ENCODE measurements at places on chromosomes 13 and 19.

DNA sequence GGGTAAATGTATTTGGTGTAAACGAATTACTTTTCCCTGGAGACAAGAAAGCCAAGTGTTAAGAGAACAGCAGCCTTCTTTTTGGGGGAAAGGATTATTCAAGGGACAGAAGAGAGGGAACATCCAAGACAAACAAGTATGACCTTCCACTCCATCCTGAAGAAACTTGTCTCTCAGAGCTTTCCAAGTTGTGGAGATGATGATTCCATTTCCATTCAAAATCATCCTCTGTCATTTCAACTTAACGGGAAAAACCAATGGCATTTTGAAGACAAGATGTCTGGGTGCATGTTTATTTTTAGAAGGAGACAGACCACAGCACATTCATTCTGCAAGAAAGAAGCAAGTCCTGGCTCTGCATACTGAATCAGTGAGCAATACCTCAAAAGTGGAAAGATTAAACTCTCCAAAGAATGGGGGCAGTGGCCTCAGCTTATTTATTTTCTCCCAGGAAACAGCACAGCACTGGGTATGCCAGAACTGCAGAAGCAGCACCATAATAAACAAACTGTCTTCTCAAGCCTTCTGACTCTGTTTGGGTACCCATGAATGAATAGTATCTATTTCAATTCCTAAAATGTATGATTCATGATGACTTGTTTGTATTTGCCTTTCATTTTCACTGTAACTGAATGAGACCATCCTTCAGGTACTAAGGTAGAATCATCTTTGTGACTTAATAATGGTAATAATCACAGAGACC, 541.0 kb downstream of the RFC3 start:
- peak; percentile 85 for DNase-seq

DNA sequence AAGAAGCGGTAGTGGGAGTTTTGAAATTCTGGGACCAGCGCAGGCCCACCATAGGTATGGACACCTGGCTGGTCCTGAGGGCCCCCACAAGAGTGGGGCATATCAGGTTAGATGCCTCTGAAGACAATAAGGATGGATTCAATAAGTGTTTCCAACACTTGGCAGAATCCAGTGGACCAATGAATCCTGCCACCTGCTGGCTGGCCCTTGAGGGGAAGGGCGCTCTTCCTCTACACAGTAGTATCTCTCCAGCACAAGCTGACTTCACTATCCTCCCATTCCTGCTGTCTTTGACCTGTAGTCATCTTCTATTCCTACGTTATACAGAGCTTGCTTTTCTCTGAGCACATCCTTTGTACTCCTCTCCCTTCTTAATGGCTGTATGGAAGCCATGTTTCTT, 199.7 kb upstream of the TSHZ3 start:
- peak; percentile 2 for DNase-seq

DNA sequence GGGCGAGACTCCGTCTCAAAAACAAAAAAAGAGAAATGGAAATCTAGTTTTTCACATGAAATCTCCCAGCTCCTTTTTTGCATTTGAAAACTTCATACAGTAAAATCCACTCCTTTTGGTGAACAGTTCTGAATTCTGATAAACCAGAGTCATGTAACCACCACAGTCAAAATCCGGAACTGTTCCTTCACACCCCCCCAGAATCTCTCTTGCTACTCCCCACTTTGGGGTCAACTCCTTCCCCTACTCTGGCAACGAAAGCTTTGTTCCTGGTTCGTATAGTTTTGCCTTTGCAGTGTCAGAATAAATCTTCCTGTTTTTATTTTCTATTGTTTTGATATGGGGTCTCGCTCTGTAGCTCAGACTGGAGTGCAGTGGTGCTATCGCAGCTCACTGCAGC, 23.7 kb downstream of the RCN3 start:
- no peak for DNase-seq

GRCh38 chr13:111204438-111205177, 89.5 kb downstream of the ARHGEF7 start:
- peak; percentile 66 for DNase-seq

Measured in brain microvascular endothelial cell (primary cell).